Left renal cortex interstitium (tissue), 4 donors: ENCODE measurements at places on chromosomes 1 and 21. TPM values are rescaled to one million over a fixed set of nuclear protein-coding genes. Genes with fewer than 3 reads are reported as not detected.

ST6GALNAC3 gene
- 84.6 TPM for polyA plus RNA-seq

DNA sequence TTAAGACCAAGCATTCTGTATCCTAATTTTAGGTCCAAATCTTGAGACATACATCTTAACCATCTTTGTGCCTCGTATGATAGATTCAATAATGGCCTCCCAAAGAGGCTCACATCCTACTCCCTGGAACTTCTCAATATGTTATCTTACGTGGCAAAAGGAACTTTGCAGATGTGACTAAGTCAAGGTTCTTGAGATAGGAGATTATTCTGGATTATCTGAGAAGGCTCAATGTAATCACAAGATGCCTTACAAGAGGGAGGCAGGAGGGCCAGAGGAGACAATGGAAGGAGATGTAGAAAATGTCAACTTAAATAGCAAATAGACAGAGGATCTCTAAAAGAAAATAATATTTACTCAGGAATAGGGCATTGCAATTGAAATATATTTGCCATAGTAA is 548.9 kb downstream of the MATN1 start:
- DNase-seq, result no peak

GRCh38 chr1:237084341-237085077 is 42.5 kb downstream of the RYR2 start:
- no peak for DNase-seq

P3H1 gene
- 71.9 TPM for polyA plus RNA-seq

DNA sequence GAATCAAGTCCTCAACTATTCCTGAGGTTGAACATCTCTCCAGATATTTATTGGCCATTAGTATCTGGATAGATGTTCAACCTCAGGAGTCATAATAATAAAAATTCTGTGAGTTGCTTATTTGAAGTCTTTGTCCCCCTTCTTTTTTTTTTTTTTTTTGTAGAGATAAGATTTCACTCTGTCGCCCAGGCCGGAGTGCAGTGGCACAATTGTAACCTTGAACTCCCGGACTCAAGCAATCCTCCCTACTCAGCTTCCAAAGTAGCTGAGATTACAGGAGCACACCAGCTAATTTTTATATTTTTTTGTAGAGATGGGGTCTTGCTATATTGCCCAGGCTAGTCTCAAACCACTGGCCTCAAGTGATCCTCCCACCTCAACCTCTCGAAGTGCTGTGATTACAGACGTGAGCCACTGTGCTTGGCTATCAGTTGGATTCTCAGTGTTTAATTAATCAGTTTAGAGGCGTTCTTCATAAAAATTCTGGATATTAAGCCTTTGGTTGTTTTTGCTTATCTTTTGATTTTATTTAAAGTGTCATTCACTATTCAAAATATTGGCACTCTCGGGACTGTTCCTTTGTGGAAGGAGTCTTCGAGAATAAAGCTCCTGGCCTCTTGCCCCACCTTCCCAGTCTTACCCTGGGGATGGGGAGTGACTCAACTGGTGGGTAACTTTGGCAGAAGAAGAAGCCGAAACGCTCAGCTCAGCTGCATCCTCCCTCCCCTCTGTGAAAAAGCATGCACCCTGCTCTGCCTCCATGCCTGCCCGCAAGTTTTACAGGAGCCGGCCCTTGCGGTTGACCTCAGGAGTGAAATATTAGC is 11.2 kb upstream of the HYI start:
- no peak for DNase-seq

TESK2 gene
- polyA plus RNA-seq, result 6.6 TPM

- no peak for DNase-seq
Observed at GRCh38 chr1:19178734-19179398, 31.2 kb downstream of the UBR4 start.

DNA sequence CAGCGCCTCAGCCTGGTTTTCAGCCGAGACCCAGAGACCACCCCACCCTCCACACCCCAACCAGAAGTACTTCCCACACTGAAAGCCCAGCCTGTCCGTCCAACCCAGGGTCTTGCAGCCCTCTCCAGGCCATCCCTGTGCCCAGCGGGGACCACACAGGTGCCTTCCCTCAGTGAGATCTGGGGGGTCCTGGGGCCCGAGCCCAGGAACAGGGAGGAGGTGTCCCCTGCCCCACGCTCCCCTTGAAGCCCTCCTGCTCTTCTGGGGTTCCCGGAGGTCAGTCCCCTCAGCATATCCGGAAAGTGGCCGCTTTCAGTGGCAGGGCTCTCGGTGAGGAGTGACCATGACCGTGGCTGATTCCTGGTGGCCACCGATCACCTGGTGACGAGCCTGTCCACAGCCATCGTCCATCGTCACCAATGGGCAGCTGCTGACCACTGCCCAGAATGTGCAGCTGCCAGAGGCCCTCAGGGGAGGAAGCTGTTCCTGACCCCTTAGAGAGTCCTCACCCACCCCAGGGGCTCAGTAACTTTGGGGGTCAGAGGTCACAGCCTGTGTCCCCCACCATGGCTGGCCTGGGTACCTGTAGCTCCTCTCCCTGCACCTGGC is 3.4 kb downstream of the TMEM240 start:
- no peak for DNase-seq

DNA sequence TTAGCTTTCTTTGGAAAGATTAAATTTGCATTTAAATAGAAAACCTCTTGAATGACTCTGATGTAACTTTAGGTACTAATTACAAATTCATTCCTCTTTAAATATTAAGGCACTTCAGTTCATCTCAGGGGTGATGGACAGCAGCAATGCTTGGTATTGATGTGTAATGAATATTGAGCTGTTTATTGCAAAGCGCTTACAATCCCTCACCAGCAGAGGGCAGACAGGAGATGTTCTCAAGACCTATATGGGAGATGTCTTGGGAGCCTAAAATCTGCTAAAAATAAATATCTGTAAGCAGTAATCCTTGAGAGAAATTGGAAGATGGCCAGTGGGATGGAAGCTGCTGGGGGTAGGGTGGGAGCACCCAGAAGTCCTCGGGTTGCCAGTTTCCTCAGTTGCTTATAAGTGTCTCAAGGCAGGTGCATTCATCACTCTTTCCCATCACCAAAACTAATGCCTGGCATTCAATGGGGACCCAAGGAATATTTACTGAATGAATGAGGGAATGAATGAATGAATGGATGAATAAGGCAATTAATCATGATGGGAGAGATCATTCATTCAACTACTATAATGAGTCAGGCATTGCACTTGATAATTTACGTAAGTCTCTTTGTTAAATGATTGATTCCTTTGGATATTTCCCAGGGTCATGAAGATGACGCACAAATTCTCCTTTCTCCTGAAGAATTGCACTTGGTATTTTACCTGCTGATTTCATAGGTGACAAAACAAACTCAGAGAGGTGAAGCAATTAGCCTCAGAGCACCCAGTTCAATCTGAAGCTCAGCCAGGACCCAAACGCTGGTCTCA is 2.3 kb downstream of the KLHDC8A start:
- no peak for DNase-seq

- DNase-seq, result no peak
Observed at GRCh38 chr1:47756411-47756810, 240.8 kb downstream of the TRABD2B start.

SLAMF7 gene
- 0.55 TPM for polyA plus RNA-seq

- DNase-seq, result no peak
Observed at GRCh38 chr1:113073479-113073950, 517 bp downstream of the LRIG2 start.

DNA sequence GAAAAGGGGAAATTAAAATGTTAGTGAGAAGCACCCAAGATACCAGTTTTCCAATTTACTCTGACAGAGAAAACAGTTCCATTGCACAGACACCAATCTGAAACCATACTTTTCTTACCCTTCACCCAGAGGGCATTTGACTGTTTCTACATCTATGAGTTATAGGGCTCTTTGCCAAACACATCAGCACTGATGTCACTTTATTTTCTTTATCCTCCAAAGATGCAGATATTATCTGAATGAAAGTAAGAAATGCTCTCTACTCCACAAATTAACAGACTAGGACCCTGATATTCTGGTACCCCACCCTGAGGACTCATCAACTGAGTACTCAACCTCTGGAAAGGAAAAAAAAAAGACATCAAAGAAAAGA is 24.2 kb upstream of the PEX19 start:
- no peak for DNase-seq

GRCh38 chr1:200628223-200628881 is 7.8 kb upstream of the KIF14 start:
- no peak for DNase-seq

DNA sequence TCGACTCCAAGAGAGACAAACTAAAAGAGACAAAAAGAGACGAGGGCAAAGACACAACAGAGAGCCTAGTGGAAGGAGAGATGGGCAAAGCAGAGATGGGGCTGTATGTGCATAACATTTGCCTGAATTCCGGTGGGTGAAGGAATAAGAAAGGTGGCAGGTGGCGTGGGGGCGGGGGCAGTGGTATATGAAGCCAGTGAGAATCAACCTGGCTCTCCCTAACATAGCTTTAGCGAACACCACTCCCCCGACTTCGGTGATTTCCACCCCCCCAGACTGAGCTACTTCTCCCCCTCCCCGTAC is 1.1 kb downstream of the INKA2 start:
- no peak for DNase-seq

DNA sequence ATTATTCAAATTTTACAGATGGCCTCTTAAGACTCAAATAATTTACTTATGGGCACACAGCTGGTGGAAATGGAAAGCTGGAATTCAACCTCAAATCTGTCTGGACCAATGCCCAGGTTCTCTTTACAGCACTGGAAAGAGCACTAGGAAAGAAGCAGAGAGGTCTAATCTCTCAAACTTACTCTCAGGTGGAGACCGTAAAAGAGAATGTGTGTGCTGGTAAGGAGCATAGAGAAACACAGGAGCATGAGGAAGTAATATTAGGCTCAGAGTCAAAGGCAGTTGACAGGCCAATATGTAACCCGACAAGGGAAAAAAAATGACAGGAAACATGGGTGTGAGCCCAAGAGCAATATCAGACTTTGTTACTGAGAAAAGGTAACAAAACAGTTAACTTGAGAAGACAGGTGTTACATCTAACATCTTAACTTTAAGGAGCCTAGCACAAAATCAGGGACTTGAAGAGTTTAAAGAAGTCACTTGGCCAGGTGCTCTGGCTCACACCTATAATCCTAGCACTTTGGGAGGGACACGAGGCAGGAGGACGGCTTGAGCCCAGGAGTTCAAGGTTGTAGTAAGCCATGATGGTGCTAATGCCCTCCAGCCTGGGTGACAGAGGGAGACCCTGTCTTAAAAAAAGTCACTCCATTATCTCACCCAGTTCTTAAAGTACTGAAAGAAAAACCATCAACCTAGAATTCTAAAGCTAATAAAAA is 20.7 kb downstream of the PPP1R15B start:
- DNase-seq, result no peak

DNA sequence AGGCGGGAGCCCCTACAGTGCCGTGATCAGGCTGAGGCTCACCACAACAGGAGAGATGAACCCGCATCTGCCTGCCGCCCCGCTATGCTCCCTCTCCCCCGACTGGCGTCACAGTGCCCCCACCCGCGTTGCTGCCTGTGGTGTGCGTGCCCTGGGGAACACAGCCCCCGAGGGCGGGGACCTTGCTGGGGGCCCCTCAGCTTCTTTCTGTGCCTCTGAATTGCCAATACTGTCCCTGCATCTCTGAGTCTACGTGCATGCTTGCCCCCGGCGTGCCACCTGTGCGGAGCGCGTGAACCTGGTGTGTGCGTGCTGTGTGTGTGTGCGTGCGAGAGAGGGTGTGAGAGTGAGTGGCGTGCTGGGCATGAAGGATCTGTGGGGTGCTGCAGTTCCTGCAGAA is 10.3 kb downstream of the PARS2 start:
- DNase-seq, result no peak

DNA sequence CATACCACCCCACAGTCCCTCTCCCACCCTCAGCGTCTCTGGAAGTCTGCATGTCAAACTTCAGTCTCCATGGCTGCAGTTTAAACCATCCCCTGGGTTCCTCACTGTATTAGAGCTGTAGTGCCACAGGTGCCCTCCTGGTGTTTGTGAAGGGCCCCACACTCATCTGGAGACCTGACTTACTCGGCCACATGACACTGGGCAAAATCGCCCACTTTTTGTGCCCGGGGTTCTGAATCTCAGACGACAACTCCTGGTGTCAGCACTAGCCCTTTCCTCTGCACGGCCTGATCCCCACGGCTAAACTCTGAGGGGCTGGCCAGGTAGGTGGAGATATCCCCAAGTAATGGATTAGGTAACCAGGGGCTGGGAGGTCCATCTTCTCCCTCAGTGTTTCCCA is 6.5 kb downstream of the INKA2 start:
- DNase-seq, result no peak

GRCh38 chr1:211829343-211830054 is 1.1 kb downstream of the LPGAT1 start:
- peak; percentile 20 for DNase-seq

ETNK2 gene
- polyA plus RNA-seq, result 29.9 TPM

DNA sequence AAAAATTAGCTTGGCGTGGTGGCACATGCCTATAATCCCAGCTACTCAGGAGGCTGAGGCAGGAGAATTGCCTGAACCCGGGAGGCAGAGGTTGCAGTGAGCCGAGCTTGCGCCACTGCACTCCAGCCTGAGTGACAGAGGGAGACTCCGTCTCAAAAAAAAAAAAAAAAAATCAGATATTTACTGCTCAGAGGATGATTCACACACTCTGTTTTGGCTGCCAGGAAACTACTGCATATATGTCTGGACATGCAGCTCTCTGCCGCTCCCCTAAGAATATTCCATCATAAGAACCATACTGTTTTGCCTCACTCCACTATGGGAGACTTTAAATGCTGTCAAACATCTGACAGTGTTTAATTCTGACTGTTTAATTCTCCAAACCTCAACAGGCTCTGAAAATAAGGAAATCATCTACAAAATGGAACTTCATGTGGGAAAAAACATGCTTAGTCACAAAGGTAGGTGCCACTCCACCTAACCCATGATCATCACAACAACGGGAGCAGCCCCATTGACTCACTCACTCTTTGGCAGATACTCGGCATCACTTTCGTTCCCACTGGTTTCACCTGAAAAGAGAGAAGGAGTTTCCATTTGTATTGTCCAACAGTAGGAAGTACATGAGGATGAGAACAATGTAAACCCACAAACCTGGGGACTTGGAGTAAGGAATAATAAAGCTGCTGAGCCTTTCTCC is 29.3 kb upstream of the BCAS2 start:
- no peak for DNase-seq

GSTM1 gene
- 3.0 TPM for polyA plus RNA-seq

- no peak for DNase-seq
Observed at GRCh38 chr1:19804831-19805251, 5.1 kb upstream of the TMCO4 start.

DNA sequence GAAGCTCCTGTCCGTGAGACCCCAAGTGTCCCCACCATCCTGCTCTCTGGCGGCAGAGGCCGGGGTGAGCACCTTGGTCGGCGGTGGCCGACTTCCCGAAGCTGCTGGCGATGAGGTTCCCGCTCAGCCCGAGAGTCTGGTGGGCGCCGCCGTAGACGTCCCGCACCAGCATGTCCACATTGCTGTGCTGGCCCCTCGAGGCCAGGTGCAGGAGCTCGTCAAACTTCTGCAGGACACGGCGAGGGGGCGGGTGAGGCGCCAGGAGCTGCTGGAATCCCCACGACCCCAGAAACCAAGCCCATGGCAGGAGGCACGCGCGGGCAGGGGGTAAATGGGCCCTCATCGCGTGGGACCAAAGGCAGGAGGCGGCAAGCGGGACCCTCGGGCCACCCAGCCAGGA is 6.7 kb downstream of the PANK4 start:
- no peak for DNase-seq
